ENCODE measurements at places on chromosomes 7 and 10. TPM values are rescaled to one million over a fixed set of nuclear protein-coding genes. Genes with fewer than 3 reads are reported as not detected.

The LRRN3 gene
- 0.15 TPM for total RNA-seq

The TMEM120A gene
- total RNA-seq: 71.0 TPM

GRCh38 chr7:102404005-102404861, 8.1 kb downstream of the PRKRIP1 start:
- H3K4me3 ChIP-seq: no peak overlapping the region
- DNase-seq: peak; percentile 65
- no peaks in the 10 kb centered on the region for H3K27me3 ChIP-seq
- no peak overlapping the region for H3K27ac ChIP-seq
- H3K36me3 ChIP-seq: peaks cover 22% of the 10 kb centered on the region

DNA sequence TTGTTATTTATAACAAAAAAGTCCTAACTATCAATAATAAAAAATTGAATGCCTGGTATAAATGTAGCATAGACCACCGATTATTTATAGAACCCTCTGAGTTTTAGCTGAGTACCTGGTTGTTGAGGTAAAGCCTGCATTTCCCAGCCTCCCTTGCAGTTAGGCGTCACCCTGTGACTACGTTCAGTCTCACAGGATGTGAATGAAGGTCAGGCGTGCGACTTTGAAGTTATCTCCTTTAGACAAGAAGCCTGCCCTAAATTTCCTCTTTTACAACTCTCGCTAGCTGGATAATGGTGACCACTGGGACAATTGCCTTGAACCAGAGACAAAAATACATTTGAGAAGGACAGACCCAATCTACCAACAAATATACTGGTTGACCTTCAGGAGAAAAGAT, 67.5 kb upstream of the TES start:
- H3K4me1 ChIP-seq: peaks cover 7% of the 10 kb centered on the region
- H3K4me3 ChIP-seq: no peak overlapping the region
- no peak for DNase-seq
- no peaks in the 10 kb centered on the region for H3K27me3 ChIP-seq
- no peak overlapping the region for H3K27ac ChIP-seq

The SERPINE1 gene
- total RNA-seq: 370 TPM

- DNase-seq: no peak
- no peak overlapping the region for H3K27ac ChIP-seq
- peaks cover 3% of the 10 kb centered on the region for H3K4me1 ChIP-seq
- no peaks in the 10 kb centered on the region for H3K27me3 ChIP-seq
- H3K36me3 ChIP-seq: no peaks in the 10 kb centered on the region
- no peak overlapping the region for H3K4me3 ChIP-seq
These were observed 29.7 kb downstream of the KIAA1217 start for GRCh38 chr10:24238519-24239247.

GRCh38 chr7:155198901-155199845, 98.5 kb upstream of the INSIG1 start:
- H3K4me1 ChIP-seq: peaks cover 8% of the 10 kb centered on the region
- no peaks in the 10 kb centered on the region for H3K36me3 ChIP-seq
- DNase-seq: no peak
- no peaks in the 10 kb centered on the region for H3K27me3 ChIP-seq
- H3K4me3 ChIP-seq: no peak overlapping the region

DNA sequence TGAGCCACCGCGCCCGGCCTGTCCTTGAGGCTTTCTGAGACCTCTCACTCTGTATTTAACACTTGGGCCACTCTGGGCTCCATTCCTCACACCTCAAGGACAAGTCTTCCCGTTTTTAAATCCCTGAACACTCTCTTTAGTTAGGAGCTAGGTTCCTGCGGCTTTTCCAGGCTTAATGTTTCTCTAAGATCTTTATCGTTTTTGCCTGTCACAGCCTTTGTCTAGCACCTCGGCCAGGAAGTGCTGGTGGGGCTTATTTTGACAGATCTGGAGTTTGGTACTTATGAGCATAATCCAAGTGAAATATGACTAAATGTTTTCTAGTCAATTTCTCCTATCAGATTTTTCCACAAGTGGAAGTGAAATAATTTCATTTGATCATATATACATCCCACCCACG, 186.6 kb downstream of the DPY19L1 start:
- no peaks in the 10 kb centered on the region for H3K27me3 ChIP-seq
- H3K4me3 ChIP-seq: no peak overlapping the region
- no peaks in the 10 kb centered on the region for H3K36me3 ChIP-seq
- H3K27ac ChIP-seq: no peak overlapping the region
- peaks cover 6% of the 10 kb centered on the region for H3K4me1 ChIP-seq
- no peak for DNase-seq

- H3K4me1 ChIP-seq: no peaks in the 10 kb centered on the region
- no peaks in the 10 kb centered on the region for H3K27me3 ChIP-seq
- no peak for DNase-seq
- H3K36me3 ChIP-seq: no peaks in the 10 kb centered on the region
These were observed 173.1 kb upstream of the LRRTM3 start for GRCh38 chr10:66752714-66753113.

The PNLIP gene
- total RNA-seq: 1.5 TPM

DNA sequence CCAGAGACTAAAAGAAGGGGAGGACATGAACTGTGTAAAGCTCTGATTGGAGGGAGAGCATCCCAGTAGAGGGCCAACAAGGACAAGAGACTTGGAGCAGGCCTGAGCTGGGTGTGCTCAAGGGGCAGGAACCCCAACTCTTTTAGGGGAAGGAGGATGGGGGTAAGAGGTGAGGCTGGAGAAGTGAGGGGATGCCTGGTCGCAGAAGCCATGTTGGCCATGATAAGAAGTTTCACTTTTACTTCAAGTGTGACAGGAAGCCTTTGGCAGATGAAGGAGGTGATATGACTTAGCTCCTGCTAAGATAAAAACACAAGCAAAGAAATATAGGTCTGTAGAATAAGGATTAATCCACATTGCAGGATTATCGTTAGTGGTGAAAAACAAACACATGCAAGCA, 208.3 kb downstream of the JAZF1 start:
- no peak for DNase-seq
- no peak overlapping the region for H3K27ac ChIP-seq
- H3K4me1 ChIP-seq: no peaks in the 10 kb centered on the region
- H3K4me3 ChIP-seq: no peak overlapping the region
- no peaks in the 10 kb centered on the region for H3K27me3 ChIP-seq

DNA sequence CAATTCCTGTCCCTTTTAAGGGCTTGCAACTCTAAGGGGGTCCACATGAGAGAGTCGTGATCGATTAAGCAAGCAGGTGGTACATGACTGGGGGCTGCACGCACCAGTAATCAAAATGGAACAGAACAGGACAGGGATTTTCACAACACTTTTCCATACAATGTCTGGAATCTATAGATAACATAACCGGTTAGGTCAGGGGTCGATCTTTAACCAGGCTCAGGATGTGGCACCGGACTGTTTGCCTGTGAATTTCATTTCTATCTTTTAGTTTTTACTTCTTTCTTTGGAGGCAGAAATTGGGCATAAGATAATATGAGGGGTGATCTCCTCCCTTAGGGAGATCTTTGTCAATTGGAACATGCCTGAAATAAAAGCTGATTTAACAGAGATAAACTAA, 370.1 kb downstream of the IPMK start:
- DNase-seq: no peak
- H3K4me3 ChIP-seq: no peak overlapping the region
- H3K36me3 ChIP-seq: no peaks in the 10 kb centered on the region
- no peaks in the 10 kb centered on the region for H3K4me1 ChIP-seq

DNA sequence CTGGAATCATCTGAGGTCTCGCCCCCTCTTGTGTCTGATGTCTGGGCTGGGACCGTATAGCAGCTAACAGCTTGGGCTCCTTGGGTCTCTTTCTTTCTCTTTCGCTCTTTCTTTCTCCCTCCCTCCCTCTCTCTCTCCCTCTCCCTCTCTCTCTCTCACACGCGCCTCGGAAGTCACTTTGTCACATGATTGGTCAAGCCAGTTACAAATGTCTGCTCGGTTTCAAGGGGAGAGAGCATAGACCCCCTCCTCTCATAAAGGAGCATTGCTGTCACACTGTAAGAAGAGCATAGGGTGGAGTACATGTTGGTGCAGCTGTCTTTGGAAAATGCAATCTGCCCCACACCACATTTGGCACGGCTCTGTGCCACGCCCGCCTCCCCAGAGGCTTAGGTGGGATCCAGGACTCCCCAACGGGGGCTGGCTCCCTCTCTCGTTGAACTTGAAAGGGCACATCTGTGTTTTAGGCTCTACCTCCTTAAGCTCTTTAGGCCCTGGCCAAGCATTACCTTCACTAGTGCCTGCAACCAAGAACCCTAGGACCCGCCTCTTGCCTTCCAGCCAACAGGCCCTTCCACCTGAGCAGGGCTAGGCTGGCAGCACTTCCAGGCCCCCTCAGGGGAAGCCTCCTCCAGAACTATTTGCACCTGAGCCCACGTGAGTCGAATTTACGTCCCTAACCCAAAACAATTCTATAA, 61.9 kb upstream of the CACUL1 start:
- no peaks in the 10 kb centered on the region for H3K27me3 ChIP-seq
- H3K27ac ChIP-seq: no peak overlapping the region
- H3K4me3 ChIP-seq: no peak overlapping the region
- H3K4me1 ChIP-seq: no peaks in the 10 kb centered on the region

DNA sequence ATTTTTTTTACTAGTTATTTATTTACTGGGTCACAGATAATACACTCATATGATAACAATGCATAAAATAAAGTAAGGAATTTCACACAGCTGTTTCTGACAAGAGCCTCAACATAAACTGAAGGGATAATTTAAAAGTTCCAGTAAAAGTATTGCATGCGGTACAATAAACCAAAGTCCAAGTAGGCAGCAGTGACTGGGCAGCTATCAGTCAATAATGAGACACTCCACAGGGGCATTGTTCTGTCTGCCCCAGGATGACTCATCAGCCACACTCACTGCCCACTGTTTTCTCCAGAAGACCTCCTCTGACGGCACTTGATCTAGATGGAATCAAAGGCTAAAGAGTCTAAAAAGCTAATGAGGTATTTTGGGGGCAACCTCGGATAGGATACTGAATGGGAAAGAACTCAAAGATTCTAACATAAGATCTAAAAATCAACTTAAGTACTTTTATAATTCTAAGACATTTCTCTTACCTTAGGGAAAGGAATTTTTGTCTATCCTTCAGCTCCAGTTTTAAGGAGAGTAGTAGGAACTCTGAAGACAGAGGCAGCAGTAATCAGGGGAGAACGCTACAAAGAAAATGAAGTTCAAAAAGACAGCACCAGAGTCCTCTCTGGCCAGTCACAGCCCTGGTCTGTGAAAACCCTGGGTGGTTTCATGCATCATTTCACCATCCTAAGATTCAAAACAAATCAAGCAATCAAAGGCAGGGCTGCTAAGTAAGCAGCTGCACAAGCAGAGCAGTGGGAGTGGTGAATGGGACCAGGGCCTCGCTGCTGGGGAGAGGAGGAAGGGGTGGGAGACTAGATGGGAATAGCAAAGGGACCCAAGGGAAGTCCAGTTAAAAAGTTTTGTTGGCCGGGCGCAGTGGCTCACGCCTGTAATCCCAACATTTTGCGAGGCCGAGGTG, 175.1 kb downstream of the AVL9 start:
- H3K27me3 ChIP-seq: no peaks in the 10 kb centered on the region
- H3K36me3 ChIP-seq: no peaks in the 10 kb centered on the region
- H3K4me3 ChIP-seq: no peak overlapping the region
- H3K27ac ChIP-seq: peak overlapping the region; percentile 97
- H3K4me1 ChIP-seq: peaks cover 28% of the 10 kb centered on the region

DNA sequence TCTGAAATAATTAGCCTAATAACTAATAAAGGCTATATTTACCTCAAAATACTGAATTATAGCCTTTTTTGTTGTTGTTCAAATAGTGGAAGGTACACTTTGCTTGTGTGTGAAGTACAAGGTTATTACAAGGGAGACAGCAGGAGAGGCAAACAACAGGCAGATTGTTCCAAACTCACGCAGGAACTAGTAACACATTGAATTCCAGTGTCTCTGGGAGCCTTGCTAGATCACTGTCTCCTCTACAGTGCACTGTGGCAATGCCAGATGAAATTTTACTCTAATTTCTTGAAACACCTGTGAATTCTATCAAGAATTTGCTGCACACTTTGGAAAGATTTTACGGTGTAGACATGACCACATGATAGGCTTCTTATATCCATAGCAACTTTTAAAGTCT, 112.6 kb downstream of the MDFIC start:
- no peak for DNase-seq
- no peak overlapping the region for H3K4me3 ChIP-seq
- H3K27me3 ChIP-seq: no peaks in the 10 kb centered on the region
- H3K36me3 ChIP-seq: no peaks in the 10 kb centered on the region
- no peak overlapping the region for H3K27ac ChIP-seq

DNA sequence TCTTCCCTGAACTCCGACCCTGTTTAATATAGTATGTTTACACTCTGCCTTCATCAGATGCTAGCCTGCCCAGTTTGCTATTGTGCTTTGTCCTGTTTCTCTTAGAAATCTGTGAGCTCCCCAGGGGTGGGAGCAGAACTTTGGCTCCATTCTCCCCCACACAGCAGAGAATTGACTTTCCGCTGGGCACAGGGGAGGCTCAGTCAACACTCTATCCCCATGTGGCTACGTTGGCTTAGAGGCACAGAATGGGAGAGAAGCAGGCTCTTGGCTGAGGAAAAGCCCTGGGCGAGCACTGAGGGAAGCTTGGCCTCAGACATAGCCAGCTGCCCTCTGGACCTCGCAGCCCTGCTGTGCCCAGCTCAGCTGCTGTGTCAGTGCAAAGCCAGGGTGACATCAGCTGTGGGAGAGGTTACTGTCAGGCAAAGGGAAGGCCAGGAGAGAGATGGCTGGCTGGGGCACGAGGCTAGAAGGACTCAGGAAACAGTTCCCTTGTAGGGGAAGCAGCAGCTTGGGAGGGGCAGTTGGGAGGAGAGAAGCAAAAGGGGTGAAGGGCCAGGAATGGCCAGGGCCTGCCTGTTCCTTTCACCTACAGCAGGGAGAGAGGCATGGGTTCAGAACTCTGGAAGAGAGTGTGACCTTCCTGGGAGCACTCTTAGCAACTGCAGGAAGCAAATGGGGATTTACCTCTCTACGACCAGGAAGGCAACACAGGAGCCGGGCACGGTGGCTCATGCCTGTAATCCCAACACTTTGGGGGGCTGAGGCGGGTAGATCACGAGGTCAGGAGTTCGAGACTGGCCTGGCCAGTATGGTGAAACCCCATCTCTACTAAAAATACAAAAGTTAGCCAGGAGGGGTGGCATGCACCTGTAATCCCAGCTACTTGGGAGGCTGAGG, 5.8 kb upstream of the SCD start:
- H3K27ac ChIP-seq: peak overlapping the region; percentile 65
- peaks cover 35% of the 10 kb centered on the region for H3K4me1 ChIP-seq
- no peaks in the 10 kb centered on the region for H3K36me3 ChIP-seq
- H3K4me3 ChIP-seq: no peak overlapping the region
- H3K27me3 ChIP-seq: no peaks in the 10 kb centered on the region

DNA sequence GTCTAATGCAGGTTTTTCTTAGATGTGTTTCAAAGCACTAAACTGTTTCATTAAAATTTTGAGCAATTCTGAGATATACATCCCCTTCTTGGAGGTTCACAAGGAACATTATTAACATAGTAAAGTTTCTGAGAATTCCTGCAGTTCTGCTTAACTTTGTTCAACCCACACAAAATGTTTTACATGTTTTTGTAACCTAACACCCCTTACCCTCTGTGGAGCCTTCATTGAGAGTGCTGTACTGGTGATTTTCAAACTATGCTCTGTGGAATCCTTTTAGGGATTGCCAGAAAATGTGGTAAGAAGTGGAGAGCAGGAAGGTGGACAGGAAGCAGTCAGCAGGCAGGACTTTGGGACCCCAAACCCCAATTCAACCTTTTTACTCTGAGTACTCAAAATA, 53.6 kb upstream of the ABCB5 start:
- no peak for DNase-seq
- no peaks in the 10 kb centered on the region for H3K4me1 ChIP-seq
- no peaks in the 10 kb centered on the region for H3K36me3 ChIP-seq
- no peak overlapping the region for H3K27ac ChIP-seq
- H3K27me3 ChIP-seq: no peaks in the 10 kb centered on the region

GRCh38 chr10:63520500-63521415, at the start of gene REEP3:
TSS of gene REEP3 (plus strand) at chr10:63521401. CDS start at chr10:63521546, 145 bp downstream.
- peaks cover 71% of the 10 kb centered on the region for H3K4me1 ChIP-seq
- no peaks in the 10 kb centered on the region for H3K36me3 ChIP-seq

The ZNF239 gene
- total RNA-seq: 18.5 TPM
